NCI-H1694 (cell line): ENCODE measurements at places on chromosomes 16 and 17.
A peak's percentile ranks its signal among the peaks of the same experiment; 100 is the strongest.

- DNase-seq: no peak
Observed at GRCh38 chr17:51059781-51060180, 60.9 kb downstream of the SPAG9 start.

GRCh38 chr16:50643192-50643591 lies 37.9 kb downstream of the SNX20 start:
- DNase-seq: no peak

- no peak for DNase-seq
Observed at GRCh38 chr17:73071066-73071999, 21.2 kb downstream of the SLC39A11 start.

- no peak for DNase-seq
Observed at GRCh38 chr16:48232493-48233040, 11.5 kb upstream of the LONP2 start.

DNA sequence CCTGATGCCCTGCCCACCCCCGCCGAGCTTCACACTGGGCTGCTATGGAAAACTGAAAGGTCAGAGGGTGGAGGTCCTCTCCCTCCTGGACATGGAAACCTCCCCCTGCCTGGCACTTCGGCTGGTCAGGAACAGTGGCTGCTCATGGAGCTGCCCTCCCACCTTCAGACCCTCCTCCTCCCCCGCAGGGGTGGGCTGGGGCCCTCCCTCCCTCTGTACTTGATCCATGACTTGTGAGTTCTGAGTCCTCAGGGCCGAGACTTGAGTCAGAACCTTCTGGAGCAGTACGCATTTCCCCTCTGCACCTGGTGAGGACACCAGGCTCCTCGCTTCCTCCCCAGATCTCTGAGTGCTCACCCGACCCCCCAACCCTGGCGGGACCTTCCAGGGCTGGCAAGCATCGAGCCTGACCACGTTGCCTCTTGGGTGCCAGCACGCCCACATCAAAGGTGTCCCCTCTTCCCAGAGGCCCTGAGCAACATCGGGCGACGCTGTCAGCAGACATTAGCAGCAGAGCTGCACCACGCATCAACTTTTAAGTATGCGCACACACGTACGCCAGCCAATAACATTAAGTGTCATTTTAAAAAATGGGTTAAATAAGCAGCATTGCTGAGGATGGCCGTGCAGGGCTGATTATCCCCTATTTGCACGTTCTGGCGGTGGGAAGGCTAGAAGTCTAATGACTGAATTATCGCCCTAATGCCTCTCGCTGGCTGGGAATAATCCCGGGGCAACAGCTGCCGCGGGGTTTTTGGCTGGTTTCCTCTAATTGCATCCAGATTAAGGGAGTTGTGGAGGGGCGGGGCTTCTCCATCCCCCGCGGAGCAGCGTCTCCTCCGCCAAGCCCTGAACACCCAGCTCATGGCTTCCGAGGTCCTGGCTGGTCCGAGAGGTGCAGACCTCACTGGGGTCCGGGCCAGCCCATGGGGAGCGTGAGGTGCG lies 98.0 kb downstream of the TBC1D16 start:
- DNase-seq: peak; percentile 52

DNA sequence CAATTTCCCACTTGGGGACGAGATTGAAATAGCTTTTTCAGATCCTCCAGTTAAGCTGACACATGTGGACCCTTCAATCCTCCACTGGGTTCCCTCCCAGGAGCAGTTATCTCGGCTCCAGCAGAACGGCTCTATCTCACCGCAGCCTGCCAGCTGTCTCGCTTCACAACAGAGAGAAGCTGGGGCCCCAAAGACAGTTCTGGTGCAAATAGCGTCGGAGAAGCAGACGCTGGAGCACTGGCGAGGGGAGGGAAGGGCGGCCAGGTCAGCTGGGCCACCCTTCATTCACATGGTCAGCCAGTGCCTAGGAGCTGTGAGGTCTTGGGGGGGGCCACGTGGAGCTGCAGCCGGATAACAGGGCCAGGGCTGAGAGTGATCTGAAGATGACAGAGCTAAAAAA lies 141.3 kb upstream of the SDK2 start:
- DNase-seq: peak; percentile 10

- DNase-seq: no peak
Observed at GRCh38 chr16:1729026-1729425, 23.0 kb downstream of the MAPK8IP3 start.

DNA sequence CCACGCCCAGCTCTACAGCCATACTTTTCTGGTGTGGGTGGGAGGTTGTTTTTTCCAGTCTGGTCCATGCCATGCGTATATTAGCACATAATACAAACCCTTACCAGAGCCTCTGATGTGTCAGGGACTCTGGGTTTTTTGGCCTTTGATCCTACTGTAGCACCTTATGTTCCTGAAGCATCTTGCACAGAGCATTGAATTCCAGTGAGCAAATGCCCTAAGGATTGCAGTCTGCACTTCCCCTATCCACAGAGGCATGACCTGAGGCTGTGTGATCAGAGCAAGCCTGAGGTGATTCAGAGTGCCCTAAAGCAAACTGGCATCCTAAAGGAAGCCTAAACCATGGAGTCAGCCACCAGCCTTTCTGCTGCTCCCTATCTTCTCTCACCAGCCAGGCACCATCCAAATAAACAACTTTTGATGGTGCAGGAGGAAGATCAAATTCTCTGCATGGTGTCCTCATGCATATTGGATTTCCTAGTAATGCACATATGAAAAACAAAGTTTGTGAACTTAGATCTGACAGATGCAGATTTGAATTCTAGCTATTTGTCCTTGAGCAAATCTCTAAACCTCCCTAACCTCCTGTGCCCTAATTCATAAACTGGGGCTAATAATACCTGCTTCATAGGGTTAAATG lies 41.2 kb upstream of the HAS3 start:
- no peak for DNase-seq

- no peak for DNase-seq
Observed at GRCh38 chr16:48541108-48541786, 68.7 kb downstream of the N4BP1 start.

DNA sequence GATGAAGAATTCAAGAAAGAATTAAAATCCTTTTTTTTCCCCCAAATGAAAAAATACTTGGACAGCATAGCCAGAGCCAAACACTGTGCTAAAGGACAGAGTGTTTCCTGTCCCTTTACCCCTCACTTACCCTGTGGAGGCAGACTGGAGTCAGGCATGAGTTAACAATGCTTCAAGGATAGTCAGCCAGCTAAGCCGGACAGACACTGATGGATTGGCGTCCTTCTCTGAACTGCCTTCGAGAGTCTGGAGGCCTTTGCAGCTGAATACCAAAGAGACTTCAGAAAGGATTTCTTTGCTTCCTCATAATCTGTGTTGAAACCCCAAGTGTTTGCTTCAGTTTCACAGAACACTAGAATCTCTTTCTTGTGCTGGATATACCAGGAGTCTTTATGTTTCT lies 4.6 kb downstream of the METTL9 start:
- no peak for DNase-seq
